Activated naive CD4-positive, alpha-beta T cell (primary cell): ENCODE measurements at places on chromosomes 16 and 17.

DNA sequence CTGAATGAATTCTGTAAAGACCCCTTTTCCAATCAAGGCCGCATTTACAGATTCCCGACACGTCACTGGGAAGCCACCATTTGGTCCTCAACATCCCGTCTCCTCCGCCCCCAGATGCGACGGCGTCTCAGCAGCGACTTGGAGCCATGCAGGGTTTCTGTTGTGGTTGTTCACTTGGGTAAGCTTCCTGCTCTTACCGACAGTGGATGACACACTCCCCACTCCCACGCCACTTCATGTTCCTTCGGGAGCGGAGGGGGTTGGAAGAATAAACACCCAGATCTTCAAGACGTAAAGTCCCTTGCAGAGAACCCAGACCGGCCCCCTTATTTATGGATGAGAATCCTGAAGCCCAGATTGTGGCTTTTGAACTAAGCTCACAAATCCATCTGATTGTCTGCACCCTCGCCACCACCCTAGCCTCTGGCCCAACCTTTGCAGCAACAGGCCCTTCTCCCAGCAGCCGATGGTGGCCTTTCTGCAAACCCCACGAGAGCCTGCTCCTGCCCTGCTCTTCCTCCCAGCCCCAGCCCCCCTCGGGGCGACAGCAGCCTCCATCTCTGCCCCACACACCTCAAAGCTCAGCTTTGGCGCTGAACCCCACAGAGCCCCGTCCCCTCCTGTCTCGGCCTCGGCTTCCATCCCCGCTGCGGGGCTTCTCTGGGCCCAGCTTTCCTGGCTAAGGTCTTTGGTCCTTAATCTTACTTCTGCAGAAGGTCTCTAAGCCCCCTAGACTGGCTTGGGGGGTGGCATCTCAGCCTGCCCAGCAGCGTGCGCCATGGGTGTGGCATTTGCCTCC is 19.0 kb upstream of the OSGIN1 start:
- no peak for DNase-seq

DNA sequence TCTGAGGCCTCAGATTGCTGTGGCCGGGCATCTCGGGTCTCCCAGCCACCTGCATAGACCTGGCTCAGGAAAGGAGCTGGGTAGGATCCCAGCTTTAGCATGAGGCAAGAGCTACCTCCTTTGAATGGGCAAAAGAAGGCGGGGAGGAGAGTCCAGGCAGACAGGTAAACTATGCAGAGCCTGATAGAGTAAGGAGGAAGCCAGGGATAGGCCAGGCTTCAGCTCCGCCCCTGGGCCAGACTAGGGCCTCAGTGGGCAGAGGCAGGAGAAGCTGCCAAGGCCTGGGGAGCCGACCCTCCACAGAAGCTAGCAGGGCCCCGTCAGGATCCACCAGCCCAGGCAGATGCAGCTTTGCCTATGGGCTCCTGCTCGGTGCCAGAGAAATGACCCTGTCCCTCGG is 22.6 kb upstream of the UBE2G1 start:
- no peak for DNase-seq

- DNase-seq = no peak
Observed at GRCh38 chr16:49440156-49441065, 66.8 kb downstream of the C16orf78 start.

- no peak for DNase-seq
Observed at GRCh38 chr17:79089720-79090442, 15.3 kb downstream of the ENGASE start.

DNA sequence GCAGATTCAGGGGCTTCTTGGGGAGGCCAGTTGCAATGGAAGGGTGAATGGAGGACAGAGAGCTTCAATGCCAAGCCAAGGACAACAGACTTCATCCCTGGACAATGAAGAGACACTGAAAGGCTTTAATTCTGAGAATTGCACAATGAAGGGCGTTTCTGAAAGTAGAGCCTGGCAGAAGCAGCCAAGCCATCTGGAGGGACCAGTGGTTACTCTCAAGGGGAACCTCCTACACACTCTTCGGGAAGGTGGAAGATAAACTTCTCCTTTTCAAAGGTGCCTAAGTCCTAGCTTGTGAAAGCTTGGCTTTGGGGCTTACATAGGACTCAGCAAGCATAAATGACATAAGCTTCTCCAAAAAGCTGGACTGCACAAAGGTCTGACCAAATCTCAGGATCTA is 6.2 kb upstream of the CES1 start:
- DNase-seq = no peak

DNA sequence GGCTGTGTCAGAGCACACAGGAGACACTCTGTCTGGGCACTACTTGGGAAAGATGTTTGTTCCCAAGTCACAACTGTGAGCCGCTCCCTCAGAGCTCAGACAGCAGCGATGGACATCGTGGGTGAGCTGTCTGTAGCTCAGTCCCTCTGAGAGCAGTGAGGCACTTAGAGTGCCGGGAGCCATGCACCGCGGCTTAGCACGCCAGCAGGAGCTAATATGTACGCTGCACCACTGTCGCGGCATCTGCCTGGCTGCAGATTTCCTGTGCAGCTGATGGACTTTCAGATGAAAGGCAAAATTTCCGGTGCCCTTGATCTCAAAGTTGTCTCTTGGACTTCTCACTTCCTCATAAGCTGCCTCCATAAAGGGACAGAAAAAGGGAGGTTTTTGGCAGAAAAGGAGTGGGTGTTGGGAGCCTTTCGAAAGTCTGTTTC is 92.8 kb upstream of the ZNF469 start:
- DNase-seq = no peak

DNA sequence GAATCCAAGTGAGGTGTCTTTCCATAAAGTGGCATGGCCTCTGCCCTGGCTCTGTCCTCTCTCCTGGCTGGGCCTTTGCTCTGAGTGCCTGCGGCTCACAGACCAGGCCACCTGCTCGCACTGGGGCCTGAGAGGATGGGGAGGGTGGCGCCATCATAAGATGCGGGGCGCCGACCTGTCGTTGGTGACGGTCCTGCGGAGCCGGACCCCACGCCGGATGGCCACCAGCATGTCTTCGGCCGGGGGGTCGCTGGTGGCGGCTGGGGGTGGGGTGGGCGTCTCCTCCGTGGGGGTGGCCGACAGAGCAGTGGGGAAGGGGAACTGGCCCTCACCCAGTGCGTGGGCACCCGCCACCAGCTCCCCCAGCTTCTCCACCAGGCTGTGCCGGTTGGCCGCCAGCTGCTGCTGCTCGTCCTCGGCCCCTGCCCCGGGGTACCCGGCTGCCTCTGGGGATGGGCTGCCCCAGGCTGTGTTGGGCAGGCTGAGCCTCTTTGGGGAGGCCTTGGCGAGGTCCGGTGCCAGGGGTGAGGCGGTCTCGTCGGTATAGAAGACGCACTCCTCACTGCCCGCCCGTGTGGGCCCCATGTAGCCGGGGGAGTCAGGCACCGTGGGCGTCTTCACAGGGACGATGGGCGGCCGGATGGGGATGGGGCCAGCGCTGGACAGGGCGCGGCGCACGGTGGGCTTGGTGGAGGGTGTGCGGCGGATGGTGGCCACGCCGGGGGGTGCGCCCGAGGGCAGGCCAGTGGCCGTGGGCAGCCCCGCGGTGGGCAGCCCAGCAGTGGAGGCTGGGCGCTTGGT is 17.4 kb downstream of the IL34 start:
- no peak for DNase-seq

DNA sequence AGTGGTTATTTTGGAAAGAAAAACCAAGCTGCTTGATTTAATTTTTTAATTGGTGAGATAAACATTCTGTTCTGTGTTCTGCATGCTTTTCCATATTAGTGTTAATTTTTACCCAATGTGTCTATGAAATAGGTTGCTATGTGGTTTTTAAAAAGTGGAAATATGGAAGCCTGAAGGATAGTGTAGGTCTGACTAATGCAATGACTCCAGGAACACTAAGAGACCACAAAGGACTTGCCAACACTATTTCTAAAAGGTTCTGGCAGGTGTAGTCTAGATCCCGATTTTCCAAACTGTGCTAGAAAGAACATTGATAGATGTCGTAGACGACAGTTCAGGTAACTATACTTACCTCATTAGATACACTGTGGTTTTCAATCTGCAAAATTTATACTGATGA is 877.4 kb upstream of the GOT2 start:
- no peak for DNase-seq

DNA sequence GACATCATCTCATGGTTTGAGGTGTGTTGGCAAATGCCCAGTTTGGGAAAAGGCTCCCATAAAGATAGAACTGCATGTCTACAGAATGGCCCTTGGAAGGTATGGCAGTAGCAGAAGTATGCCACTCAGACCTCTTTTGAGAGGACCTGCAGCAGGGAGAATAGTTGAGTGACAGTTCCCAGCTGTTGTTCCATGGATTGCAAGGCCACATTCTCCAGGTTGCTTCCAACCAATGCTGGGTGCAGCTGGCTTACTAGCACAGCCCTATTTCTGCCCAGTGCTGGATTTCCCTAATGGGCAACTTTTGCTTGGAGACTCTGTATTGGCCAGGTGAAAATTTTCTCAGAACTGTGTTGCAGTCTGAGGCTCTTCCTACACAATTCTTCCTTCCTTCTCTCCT is 266.2 kb downstream of the UTP18 start:
- DNase-seq = no peak

DNA sequence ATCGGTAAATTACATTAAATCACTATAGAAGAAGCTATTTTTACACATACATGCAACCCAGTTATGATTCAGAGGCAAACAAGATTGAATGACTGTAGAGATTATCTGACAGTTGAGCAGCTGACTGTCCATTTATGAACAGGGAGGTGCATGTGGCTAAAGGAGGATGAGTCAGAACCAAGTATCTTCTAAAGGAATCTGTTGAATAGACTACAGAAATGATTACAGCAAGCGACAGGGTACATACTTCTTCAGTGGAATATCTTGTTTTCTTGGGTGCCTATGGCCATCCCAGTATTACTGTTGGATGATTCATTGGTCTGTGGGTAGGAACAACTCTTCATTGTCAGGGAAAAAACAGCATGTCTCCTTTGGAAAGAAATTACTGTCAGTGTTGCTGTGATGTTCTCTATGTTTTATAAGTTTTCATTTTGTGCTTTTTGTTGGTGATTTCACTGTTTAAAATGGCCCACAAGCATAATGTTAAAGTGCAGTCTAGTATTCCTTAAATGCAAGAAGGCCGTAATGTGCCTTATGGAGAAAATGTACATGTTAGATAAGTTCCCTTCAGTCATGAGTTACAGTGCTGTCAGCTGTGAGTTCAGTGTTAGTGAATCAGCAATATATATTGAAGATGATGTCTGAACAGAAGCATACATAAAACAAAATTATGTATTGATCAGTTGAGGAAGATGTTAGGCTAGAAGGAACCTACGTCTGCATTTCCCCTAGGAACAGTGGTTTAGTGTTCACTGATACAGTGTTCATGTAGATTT is 27.0 kb downstream of the CBFB start:
- no peak for DNase-seq

DNA sequence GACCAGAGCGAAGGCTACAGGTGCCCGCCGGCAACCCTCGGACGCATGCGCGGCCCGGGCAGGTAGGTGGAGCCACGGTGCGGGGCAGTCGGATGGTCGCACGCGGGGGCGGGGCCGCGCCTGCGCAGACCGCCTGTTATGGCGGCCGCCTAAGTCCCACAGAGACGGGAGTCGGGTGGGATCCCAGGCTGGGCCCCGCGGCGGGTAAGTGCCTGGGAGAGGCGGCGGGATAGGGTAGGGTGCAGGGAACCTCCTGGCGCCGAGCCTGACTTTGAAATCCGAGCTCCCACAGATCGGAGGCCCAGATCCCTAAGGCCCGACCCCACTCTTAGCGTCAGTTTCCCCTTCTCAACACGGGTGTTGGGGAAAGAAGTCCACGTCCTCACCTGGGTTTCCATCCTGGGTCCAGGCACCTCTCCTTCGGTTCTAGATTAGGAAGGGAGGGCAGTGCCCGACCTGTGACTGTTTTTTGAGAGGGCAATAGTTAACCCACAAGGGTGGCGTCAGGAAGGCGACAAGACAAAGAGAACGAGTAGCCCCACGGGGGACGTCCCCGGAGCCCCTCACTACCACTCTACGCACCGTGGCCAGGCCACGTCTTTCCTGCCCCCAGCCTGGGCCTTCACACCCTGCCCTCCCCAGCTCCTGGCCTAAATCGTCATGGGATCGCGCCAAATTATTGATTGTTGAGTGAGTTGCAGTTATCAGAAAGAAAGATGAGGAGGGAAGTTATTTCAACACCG is at the start of gene METTL22:
Gene METTL22, plus strand, starts transcription at position 127 of the 743 bp plus-strand sequence. CDS start 3,968 bp downstream, outside the sequence.
- peak; percentile 89 for DNase-seq

GRCh38 chr16:3189869-3190268 is 1.9 kb downstream of the OR1F1 start:
- no peak for DNase-seq

GRCh38 chr17:49108318-49108717 is 24.3 kb upstream of the B4GALNT2 start:
- no peak for DNase-seq

DNA sequence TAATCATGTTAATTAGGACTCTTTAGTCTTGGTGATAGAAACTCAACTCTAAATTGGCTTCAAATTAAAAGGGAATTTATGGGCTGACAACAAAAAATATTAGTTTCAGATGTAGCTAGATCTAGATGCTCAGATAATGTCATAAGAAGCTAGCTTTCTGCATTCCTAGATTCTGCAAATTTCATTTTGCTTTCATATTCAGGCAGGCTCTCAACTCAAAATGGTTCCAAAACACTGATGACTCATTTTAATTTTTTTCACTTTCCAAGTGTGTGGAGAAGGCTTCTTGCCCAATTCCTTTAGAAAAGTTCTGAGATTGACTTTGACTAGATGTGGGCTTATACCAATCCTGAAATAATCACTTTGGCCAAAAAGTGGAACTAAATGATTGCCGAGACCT is 236.7 kb upstream of the GOT2 start:
- DNase-seq = no peak

DNA sequence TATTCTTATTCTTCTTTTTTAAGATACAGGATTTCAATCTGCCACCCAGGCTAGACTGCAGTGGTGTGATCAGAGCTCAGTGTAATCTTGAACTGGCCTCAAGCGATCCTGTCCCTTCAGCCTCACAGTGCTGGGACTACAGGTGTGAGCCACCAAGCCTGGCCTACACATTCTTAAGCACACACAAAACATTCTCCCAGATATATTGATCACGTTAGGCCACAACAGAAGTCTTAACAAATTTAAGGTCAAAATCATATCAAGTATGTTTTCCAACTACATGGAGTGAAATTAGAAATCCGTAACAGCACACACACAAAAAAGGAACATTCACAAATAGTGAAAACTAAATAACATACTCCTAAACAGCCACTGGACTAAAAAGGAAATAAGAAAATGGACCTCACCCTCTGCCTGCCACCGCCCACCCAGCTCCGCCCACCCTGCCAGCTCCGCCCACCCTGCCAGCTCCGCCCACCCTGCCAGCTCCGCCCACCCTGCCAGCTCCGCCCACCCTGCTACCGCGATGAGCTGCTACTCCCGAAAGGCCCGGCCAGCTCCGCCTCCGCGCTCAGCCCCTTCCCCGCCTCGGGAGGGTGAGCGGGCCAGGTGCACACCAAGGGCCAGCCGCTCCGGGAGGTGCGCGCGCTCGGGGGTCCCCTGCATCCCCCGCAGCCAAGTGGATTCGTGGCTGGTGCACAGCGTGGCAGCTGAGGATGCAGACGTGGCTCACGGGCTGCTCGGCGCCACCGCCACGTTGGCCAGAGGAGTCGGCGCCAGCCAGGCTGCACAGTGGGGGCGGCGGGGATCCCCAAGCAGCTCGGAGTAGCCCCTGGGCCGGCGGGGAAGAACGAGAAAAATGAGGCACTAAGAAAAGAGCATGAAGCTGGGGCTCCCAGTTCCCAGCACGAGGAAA is 41.2 kb downstream of the C16orf87 start:
- DNase-seq = peak; percentile 61
